Psoas muscle (tissue), 8 donors: ENCODE measurements at places on chromosomes 1 and 21. TPM values are rescaled to one million over a fixed set of nuclear protein-coding genes. Genes with fewer than 3 reads are reported as not detected.

The VANGL1 gene
- 2.4 TPM for total RNA-seq

The CHRM3 gene
- total RNA-seq: 0.13 TPM

The FNDC10 gene
- total RNA-seq: 0.89 TPM

The CCDC30 gene
- 1.2 TPM for total RNA-seq

The GBP2 gene
- total RNA-seq: 26.8 TPM

The RXFP4 gene
- total RNA-seq: not detected

The TTC13 gene
- total RNA-seq: 7.9 TPM

DNA sequence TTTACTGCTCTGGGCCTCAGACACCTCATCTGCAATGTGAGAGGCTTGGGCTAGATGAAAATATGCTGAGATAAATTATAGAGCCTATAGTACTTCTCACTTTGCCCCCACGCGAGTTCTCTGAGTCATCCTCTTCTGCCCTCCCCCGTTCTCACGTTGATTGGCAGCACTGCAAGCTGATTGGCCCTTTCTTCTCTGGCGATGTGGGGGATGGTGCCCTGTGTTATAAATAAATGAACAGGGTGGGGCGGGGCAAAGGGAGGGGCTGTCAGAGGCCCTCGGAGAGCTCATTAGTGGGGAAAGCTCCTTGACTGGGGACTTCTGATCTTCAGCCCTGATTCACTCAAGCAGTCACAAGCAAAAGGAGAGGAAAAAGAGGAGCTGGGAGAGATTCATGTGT is 64.3 kb upstream of the ZC3H12A start:
- DNase-seq: no peak

DNA sequence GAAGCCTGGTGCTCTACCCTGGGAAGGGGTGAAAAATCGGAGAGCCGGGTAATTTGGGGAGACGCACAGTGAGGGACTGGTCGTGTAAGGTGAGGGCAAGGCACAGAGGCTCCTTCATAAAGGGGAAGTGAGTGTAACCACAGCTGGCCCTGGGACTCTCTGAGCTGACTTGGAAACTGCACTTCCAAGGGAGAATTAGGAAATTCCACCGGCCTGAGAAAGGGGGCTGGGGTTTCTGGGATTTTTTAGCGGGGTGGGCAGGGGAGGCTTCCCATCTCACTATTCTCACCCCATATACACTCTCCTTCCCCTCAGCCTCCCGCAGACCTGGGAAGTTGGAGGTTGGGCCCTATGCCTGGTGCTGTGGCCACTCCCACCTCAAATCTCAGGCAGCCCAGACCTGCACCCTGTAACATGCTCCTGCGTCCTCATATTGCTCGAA is 88.3 kb upstream of the IPO9 start:
- no peak for DNase-seq

DNA sequence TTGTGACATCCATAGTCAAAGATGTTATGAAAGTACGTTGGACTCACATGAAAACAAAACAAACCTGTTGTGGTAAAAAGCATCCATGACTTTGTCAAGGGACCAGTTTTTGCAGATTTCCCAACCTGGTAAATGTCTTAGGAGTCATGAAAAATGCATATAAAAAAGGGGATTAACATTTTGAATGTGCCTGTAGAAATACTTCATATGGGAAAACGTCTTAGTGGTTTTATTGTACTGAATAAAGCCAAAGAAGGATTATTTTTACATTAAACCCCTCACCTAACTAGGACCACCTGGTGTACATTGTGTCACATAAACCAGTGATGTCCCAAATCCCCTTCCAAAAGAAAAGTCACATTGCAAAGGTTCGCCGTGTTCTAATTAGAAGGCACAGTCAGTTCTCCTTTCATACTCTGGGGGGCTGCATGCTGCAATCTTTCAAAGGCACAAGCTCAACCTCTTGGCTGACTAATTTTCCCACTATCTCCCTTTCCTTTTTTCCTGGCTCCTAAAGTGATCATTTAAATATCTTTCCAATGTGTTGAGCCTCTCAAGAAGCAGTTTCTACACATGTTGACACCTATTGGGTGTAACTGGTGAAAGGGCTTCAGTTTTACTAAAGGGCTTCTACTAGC is 119.8 kb upstream of the SPAG17 start:
- no peak for DNase-seq

GRCh38 chr21:39175665-39176064 is 7.6 kb downstream of the PSMG1 start:
- DNase-seq: no peak

GRCh38 chr1:34162852-34163766 is 1.9 kb downstream of the CSMD2 start:
- DNase-seq: peak; percentile 79

GRCh38 chr1:191675856-191676783 is 482.1 kb upstream of the RGS18 start:
- no peak for DNase-seq

GRCh38 chr1:210292231-210292871 is 36.4 kb upstream of the HHAT start:
- DNase-seq: peak; percentile 55
